ENCODE measurements at places on chromosomes 5 and 9.

GRCh38 chr5:36743891-36744772 is 132.4 kb upstream of the NIPBL start:
- DNase-seq: peak; percentile 76

- DNase-seq: no peak
Measured at GRCh38 chr5:35821513-35821912, 35.2 kb upstream of the IL7R start.

DNA sequence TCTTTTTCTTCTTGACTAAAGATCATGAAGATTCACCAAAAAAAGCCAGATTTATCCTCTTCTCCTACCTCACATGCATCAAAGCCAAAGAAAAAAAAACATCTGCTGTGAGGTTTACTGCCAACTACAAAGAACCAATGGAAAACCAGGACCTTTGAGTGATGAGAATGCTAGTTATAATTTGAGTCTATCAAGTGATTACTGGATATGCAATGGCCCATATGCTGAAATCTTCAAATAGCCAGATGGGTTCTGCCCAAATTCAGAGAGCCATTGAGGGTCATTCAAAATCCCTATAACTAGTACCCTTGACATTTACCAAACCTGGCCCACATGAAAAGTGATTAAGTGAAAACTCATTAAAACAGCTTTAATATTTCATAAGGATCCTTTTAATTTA is 78.4 kb upstream of the ACO1 start:
- DNase-seq: no peak

- no peak for DNase-seq
Measured at GRCh38 chr9:121105531-121105930, 30.8 kb downstream of the CNTRL start.

- no peak for DNase-seq
Measured at GRCh38 chr9:29637471-29638237, 2064.4 kb upstream of the C9orf72 start.

- no peak for DNase-seq
Measured at GRCh38 chr5:154508114-154508513, 30.1 kb upstream of the HAND1 start.

- DNase-seq: no peak
Measured at GRCh38 chr5:151718153-151718552, 31.4 kb upstream of the SPARC start.

DNA sequence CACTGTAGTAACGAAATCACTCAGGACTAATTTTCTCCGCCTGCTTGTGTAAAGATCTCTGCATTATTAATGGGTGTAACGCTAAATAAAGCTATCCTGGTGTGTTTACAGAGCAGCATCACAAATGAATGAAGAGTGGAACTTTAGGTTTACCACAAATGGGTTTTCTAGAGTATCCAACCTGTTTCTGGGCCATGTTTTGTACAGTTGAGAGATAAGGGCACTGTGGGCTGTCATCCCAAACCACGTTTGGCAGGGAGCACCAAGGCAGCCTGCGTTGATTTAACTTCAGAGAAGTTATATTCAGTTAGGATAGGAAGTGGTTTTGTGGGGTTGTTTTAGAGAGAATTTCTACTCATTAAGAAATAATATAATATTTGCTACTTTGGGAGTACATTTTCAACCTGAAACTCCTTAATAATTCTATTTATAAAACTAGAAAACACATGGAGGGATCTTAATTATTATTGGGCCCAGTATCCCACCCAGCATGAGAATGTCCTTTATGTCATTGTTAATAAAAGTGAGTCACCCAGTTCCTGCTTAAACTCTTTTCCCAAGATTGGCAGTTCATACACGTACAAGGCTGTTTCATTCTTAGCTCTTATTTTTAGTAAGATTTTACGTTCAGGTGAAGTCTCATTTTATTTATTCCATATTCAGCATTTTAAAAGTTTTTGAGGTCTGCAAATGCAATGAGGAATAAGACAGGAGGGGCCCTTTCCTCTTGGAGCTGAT is 8.0 kb downstream of the KCNN2 start:
- no peak for DNase-seq

- DNase-seq: no peak
Measured at GRCh38 chr5:179901462-179901861, 6.2 kb downstream of the TBC1D9B start.

- DNase-seq: peak; percentile 35
Measured at GRCh38 chr9:96491079-96491879, 41.3 kb downstream of the HABP4 start.

- no peak for DNase-seq
Measured at GRCh38 chr5:13632676-13633075, 311.8 kb downstream of the DNAH5 start.

- no peak for DNase-seq
Measured at GRCh38 chr5:57665146-57665936, 182.7 kb upstream of the ACTBL2 start.

- DNase-seq: no peak
Measured at GRCh38 chr5:1709171-1709803, 90.3 kb downstream of the MRPL36 start.

DNA sequence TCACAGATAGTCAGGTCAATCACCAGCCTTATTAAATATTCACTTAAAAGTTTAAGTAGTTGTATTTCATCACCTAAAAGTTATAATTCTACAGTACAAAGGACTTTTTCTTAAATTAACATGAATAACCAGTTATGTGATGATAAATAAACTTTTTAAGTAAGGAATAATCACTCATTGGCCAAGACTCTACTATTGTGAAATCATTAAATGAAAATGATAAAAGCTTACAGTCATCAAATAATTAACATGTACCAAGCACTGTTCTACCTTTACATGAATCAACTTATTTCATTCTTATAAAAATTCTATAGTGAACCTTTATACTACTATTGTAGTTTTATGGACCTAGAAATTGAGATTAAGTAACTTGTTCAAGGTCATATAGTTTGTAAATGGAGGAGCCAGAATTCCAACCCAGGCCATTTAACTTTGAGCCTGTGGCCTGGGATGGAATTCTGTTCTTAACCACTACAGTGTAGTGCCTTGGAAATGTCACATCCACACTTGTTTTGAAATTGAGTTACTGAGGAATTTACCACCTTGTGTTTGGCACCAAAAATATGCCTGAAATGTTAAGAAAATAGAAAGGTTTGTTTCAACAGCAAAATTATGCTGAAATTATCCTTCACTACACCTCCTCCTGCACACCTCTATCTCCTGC is 32.8 kb upstream of the MSANTD3 start:
- DNase-seq: no peak

DNA sequence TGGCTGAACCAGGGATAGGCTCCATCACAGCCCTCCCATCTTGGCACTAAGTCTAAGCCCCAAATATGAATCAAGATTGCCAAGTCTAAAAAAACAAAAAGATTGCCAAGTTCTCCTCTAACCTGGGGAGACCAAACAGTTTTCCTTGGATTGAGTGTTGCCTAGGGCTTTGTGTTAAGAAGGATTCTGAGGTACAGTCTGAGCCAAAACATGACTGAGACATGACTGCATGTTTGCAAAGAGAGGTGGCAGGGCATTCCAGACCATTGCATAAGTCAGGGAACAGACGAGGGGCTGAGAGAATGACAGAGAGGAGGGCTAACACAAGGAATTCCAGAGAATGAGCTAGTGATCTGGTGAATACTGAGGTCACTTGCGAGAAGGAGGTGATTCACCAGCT is 11.4 kb downstream of the LAMC3 start:
- no peak for DNase-seq

GRCh38 chr5:74235552-74235951 is 405.0 kb downstream of the ENC1 start:
- no peak for DNase-seq

- DNase-seq: no peak
Measured at GRCh38 chr5:137231540-137231939, 267.6 kb downstream of the SPOCK1 start.

DNA sequence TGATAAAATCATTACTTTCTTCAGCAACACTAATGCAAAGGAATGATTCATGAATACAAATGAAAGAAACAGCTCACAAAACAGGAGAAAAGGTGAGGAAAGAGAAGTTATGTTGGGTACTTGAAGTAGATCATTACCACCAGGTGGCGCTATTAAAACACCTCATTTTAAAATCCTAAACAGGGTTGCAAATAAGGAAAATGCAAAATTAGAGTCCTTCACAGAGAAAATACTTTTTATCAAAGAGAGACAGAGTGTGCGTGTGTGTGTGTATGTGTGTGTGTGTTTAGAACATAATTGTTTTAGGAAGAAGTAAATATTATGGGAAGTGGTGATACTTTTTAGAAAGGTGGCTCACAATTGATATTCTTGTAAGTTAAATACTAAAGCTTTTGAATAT is 49.5 kb upstream of the CD180 start:
- peak; percentile 53 for DNase-seq
